ENCODE measurements at places on chromosomes 7 and 10.

DNA sequence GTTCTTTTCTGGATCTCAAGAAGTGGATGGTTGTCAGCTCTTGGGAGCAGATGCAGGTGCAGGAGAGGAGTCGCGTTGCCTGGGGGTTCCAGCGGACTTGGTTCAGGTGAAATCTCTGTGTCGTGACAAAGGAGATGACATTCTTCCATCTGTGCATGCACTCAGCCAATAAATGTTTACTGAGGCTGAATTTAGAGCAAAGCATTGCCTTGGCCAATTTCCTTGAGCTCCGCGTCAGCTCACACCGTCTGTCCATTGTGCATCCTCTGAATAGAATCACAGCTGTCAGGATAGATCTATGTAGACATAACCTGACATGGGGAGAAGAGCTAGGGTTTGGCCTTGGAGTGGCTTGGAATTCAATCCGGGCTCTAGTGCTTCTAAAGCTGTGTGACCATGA lies 343.7 kb downstream of the GLRX3 start:
- DNase-seq: no peak

- DNase-seq: peak; percentile 42
These were observed 7.8 kb upstream of the TRIM56 start for GRCh38 chr7:101077303-101078086.

DNA sequence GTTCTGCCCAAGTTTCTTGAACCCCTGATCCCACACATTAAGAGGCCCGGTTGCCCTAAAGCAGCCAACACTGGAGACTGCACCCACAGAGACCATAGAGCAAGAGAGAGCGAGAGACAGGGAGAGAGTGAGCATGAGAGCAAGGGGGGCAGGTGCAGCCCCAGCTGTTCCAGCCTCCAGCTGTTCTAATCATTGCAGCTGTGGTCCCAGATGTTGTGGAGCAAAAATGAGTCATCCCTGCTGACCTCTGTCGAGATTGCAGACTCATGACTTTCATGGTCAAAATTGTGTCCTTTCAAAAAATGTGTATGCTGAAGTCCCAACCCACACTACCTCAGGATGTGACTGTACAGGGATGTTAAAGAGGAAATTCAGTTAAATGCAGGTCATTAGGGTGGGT lies 143.9 kb upstream of the FRMD4A start:
- no peak for DNase-seq

DNA sequence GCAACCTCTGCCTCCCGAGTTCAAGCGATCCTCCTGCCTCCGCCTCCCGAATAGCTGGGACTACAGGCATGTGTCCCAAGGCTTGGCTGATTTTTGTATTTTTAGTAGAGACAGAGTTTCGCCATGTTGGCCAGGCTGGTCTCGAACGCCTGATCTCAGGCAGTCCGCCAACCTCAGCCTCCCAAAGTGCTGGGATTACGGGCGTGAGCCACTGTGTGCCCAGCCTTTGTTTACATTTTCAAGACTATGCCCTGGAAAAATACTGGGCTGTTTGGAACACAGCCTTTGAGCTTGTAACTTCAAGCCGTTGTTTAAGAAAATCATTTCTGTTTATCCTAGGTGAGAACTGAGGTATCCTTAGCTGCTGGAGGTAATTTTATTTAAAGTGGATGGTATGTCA lies 1.9 kb downstream of the ZKSCAN1 start:
- DNase-seq: no peak

- DNase-seq: no peak
These were observed 4.9 kb downstream of the PURB start for GRCh38 chr7:44880317-44881018.

DNA sequence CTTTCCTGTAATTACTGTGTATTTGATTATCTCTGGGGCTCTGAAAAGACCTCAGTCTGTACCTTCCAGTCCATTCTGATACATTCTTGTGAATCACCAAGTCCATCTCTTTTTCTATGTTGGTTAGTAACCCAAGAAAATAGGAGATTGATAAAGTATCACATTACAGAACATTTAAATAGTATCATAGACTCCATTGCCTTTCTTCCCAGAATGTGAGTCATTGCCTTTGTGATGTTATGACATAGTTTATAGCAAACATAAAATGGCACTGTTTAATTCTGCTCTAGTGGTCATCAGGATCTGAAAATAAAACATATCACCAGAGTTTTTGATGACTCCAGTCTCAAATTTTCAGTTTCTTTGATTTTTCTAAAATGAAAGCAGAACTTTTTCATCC lies 78.4 kb downstream of the NRG3 start:
- no peak for DNase-seq

- DNase-seq: no peak
These were observed 597.6 kb downstream of the SORCS1 start for GRCh38 chr10:106566873-106567272.

DNA sequence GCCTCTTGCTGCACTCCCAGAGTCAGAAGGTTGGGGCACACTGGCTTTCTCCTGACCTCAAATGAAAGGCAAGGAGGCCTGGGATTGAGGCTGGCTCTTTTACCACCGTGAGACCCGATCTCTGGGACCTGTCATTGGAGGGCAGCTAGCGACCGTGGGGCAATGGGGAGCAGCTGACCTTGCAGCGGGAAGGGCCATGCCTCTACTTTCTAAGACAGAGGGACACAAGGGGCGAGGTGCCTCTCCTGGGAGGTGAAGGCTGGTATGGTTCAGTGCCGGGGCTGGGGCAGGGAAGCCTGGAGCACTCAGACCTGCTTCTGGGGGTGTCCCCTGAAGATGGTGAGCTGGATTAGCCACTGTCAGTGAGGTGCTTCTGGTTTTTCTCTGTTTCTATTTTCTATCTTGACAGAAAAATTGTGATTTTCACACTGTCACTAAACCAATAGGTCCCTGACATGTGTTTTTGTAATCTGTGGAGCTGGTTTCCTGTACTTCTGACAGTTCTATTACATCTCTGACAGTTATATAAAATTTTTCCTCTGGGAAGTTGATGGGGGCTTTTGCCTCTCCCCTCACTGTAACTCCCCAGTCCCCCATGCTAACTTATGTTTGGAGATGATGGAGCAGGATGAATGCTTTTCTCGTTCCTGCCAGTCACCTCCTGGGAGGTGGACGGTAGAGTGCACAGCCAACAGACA lies 340.8 kb downstream of the RPS24 start:
- no peak for DNase-seq

GRCh38 chr7:30241767-30242166 lies 42.6 kb upstream of the ZNRF2 start:
- no peak for DNase-seq

DNA sequence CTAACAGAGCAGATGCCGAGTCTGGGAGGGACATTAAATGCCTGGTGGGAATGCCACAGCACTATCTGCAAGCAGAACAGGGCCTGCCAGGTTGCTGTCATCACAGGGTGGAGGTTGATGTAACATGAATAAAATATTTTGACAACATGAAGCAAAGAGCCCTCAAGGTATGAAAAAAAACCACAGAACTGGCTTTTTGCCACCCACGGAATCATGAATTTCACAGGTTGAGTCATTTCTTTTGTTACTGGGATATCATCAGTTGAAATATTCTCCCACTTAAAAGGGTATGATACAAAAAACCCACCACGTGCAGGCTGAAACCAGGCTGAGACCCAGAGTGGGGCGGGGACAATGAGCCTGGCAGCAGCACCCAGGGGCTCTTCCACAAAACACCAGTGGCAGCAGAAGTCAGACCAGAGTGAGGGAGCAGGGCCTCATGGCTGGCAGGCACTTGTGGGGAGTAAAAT lies 220.1 kb downstream of the TNS3 start:
- DNase-seq: peak; percentile 75

- no peak for DNase-seq
These were observed 65.5 kb downstream of the KMT2C start for GRCh38 chr7:152370297-152370696.

DNA sequence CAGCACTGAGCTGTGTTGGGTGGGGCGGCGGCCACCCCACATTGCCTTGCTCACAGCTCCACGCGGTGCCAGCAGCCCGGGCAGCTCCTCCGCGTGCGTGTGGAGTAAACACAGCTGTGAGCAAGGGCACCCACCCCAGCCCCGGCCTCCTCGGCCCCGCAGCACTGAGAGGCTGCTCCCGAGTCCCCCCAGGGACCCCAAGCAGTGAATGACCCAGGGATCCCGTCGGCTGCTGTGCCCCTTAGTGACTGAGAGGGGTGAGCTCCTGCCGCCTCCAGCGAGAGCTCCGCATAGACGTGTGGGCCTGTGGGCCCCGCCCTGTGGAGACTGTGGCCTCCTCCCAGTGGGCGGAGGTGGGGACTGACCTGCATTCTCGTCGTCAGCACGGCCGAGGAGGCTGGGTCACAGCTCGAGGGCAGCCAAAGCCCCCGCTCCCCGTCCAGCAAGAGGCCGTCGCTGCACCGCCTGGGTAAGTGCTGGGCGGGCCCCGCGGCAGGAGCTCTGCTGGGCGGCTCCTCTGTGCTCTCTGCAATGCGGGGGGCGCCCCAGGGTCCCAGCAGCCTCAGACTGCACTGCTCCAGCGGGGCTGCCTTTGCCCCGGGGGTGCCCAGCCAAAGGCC lies 29.9 kb upstream of the UTF1 start:
- DNase-seq: no peak

DNA sequence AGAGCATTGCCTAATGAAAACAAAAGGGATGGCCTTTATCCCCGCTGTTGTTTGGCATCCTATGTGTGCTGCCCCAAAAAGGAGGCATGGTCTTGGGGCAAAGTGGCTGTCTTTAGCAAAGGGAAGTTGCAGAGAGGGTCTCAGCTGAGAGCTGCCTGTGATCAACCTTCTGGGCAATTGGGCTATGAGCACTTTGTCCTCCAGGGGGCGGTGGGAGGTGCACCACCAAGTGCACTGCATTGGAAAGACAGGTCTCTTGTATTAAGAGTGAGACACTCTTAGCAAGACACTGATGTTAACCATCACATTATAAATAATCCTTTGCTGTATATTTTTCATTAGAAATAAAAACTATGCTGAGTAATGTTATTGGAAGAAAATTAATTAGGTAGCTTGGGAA lies 314.8 kb downstream of the POM121L12 start:
- DNase-seq: no peak

DNA sequence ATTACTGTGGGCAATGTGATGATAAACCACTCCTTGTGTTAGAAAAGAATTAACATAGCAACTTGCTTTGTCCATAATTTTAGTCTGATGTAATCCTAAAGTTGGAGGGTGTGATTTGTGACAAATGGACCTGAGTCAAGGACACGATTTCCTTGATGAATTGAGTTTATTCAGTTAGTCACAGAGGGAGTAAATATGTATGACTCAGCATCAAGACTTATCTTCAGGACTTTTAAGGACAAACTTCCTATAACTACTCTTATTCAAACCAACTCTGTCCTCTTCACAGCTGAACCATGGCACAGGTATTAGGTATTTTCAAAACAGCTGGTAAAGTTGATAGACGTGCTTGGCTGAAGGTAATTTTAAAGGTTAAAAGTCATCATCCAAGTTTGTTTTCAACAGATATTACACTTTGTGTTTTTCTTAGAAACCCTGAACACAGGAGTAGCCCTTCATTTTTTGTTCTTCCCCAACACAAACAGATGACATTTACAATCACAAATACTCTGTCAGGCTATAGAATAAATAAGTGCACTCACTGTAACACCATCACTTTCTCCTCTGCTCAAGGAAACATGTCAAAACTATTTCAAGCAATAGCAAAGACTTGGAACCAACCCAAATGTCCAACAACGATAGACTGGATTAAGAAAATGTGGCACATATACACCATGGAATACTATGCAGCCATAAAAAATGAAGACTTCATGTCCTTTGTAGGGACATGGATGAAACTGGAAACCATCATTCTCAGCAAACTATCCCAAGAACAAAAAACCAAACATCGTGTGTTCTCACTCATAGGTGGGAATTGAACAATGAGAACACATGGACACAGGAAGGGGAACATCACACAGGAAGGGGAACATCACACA lies 54.5 kb downstream of the COA1 start:
- DNase-seq: no peak

- DNase-seq: peak; percentile 49
These were observed 228.1 kb downstream of the BMPER start for GRCh38 chr7:34133356-34133982.

- no peak for DNase-seq
These were observed 55.4 kb downstream of the LANCL2 start for GRCh38 chr7:55420530-55420929.

- DNase-seq: no peak
These were observed 320.1 kb upstream of the NFE2L3 start for GRCh38 chr7:25831831-25832411.

DNA sequence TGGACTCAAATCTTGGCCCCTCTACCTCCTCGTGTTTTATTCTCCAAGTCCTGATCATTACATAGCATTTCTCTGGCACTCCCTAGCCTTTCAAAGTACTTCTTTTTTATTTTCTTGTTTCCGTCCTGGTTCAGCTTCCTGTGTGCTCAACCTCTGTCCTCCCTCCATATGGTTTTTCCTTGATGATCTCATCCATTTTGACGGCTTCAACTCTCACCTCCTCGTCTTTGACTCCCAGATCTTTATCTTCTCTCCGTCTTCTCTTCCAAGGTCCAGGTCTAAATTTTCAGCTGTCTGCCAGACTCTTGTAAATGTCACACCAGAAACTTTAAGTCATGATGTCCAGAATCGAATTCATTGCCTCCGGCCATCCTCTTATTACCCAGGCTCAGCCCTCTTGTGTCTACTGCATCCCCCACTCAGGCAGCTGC lies 23.3 kb upstream of the GFRA1 start:
- DNase-seq: no peak

GRCh38 chr10:113620511-113620910 lies 43.3 kb downstream of the NRAP start:
- DNase-seq: no peak

DNA sequence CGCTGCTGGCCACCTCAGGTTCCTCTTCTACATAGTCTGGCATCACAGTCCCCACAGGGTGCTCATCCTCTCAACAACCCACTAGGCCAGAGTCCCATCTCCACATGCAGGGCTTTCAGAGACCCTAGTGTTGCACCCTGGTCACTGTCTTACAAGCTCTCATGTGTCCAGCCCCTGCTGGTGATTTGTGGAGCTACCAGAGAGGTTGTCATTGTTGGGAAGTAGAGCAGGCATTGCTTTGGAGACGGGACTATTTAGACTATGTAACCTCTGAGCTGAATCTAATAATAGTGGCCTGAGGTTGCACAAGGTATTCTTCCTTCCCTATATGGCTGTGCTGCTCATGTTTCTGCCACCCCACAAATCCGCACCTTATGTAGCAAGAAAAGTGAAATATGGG lies 135.3 kb upstream of the VWC2 start:
- DNase-seq: no peak

GRCh38 chr10:4742217-4742616 lies 83.8 kb upstream of the AKR1E2 start:
- no peak for DNase-seq

DNA sequence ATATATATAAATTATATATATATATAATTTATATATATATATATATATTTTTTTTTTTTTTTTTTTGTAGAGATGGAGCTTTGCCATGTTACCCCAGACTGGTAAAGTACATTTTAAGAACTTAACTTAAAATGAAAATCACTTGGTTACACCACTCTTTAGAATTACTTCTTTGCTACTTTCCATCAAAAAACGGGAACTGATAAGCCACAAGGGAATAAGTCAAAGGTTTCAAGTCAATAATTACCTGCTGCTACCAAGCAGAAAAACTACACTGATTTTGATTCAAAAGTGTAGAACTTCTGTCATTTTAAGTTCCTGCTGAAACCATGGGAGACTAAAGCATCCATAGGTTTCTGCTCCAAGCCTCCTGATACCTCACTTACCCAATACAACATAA lies 12.2 kb downstream of the PPA1 start:
- DNase-seq: no peak

Measured in T1000 (cell line).